CD4-positive, alpha-beta T cell treated with Interleukin-17A for 4 hours (primary cell): ENCODE measurements at places on chromosomes 12 and 14.

GRCh38 chr12:93571365-93571924, 1.0 kb upstream of the SOCS2 start:
- DNase-seq = peak; percentile 67

DNA sequence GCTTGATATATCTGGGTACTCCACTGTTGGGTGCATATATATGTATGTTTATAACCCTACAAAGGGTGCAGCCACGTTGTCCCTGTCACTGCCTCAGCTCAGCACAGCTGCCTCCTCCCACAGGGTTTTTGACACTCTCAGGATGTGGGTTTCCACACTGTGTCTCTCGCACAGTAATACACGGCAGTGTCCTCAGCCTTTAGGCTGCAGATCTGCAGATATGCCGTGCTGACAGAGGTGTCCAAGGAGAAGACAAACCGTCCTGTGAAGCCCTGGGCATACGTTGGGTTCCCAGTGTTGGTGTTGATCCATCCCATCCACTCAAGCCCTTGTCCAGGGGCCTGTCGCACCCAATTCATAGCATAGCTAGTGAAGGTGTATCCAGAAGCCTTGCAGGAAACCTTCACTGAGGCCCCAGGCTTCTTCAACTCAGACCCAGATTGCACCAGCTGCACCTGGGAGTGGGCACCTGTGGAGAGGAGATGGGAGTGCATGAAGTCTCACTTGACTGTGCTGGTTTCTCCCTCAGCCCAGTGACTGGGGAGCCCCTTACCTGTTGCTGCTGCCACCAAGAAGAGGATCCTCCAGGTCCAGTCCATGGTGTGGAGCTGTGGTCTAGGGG, 498.7 kb downstream of the TMEM121 start:
- peak; percentile 61 for DNase-seq

DNA sequence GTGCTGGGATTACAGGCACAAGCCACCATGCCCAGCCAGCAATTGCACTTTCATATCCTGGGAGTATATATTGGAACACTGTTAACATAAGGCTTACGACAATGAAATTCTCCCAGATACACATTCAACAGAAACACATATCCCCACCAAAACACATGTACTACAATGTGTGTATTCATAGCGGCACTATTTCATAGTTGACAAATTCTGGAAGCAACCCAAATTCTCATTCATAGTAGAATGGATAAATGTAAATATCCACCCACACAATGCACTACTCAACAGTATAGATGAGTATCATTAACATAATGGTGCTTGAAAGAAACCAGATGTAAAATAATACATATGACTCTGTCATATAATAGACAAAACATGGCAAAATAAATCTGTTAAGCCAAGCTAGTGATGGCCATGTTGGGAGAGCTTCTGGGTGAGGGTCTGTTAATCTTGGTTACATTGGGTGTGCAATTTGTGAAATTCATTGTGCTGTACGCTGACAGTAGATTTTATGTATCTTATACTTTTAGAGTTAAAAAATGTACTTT, 2.6 kb upstream of the DNAAF2 start:
- no peak for DNase-seq

DNA sequence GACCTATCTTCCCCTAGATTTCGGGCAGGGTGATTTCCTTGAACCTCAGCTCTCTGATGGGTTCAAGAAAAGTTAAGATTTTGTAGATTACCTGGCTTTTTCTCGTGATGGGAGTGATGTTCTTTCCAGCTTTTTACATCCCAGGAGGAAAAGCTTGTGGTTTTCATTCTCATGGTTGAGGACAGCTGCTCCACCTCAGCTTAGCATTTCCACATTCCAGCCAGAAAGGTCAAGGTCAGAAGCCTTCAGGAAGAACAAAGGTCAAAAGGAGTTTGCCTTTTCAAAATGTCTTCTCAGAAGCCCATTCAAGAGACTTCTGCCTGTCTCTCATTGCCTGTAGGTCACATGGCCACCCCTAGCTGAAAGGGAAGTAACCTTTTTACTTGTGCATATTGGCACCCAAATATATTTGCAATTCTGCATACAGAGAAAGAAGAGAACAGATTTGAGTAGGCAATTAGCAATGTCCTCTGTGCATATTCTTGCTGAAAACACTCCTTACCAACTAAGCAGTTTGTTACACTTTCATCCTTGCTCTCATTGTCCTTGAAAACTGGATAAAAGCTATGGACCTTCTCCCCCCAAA, 6.6 kb upstream of the ADGRD1 start:
- no peak for DNase-seq

DNA sequence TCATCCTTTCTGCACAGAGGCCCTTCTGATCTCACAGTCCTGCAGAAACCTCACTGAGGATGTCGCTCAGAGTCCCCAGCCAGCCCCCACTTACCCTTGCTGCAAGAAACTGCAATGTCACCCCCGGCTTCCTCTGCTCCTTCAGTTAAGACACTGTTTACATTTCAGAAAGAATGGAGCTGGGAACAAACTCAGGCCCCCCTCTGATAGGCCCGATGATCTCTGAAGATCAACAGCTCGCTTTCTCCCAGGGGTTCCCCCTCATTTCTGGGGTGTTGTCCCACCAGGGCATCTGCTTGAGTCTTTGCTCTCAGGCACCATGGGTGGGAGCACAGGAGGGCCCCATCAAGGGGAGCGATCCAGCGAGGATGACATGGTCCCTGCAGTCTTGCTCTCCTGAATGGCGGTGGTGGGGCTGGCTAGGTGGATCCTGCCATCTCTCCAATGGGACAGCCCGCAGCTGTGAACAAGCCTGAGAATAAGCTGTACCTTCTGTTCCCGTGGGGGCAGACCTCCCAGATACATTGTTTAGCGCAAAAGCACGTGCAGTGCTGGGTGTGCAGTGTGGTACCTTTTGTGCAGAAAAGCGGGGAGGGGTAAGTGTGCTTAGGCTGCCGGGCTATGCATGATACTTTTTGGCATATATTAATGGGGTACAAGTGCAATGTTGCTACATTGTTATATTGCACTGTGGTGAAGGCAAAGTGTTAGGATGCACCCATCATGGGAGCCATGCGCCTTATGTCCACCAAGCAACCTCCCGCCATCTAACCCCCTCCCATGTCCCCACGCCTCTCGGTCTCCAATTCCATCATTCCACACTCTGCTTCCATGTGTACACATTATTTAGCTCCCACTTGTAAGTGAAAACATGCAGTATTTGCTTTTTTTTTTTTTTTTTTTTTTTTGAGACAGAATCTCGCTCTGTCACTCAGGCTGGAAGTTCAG, 6.7 kb upstream of the NCOR2 start:
- DNase-seq = no peak

DNA sequence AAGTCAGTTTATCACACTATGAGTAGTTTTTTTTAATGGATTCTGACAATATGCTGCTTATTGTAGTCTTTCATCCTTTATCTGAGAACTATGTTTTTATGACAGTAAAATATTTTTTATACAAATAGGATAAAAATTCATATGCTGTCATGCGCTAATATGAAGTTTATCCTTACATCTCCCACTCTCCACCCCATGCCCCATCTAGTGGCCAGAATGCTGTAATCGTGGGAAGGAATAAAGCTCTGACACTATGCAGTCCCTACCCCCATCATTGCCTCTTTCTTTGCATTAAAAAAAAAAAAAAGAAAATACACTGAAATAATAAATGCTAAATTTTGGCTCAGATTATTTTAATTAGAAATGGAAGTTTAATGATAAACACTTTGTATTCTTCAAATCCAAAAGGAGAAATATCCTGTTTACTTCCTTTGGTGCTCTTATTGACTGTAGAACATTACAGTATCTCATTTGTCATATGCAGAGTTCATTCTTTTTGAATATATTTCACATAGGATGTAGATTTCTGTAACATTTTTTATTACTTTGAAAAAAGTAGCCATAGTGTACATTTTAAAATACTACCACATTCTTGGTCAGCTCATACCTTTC, 145.9 kb upstream of the SLCO1C1 start:
- no peak for DNase-seq

GRCh38 chr12:113467142-113467501, 4.5 kb downstream of the LHX5 start:
- DNase-seq = no peak

DNA sequence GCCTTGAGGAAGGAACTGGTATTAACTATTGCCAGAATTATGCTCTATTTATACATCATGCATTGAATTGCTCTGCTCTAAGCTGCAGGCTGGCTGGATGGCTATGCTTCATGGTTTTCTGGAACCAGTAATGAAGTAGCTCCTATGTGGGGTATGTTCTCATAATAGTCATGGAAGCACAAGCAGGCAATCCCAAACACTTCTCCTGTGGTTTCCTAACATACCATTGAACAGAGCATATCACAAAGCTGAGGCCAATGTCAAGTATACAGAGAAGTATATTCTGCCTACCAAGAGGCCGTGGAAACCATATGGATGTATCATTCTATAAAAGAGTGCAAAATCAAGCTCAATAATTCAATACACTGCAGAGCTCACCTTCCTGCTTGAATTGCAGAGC, 1752.4 kb upstream of the FLRT2 start:
- no peak for DNase-seq

DNA sequence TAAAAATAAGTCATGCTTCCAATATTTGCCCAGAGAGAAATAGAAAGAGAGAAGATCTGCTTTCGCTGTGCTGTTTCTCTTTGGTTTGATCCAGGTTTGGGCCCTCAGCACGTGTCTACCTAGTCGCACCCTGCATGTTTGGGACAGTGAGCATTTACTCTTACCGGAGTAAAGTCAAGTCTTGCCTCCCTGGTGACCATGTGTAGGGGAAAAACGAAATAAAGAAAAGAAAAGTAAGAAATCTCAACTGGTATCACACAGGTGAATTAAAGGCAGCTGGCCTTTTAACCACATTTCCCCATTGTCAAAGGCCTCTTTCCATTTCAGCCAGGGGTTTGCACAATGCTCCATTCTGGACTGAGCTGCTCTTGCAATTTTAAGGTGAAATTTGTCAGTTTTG, 619.4 kb downstream of the VRK1 start:
- DNase-seq = no peak

DNA sequence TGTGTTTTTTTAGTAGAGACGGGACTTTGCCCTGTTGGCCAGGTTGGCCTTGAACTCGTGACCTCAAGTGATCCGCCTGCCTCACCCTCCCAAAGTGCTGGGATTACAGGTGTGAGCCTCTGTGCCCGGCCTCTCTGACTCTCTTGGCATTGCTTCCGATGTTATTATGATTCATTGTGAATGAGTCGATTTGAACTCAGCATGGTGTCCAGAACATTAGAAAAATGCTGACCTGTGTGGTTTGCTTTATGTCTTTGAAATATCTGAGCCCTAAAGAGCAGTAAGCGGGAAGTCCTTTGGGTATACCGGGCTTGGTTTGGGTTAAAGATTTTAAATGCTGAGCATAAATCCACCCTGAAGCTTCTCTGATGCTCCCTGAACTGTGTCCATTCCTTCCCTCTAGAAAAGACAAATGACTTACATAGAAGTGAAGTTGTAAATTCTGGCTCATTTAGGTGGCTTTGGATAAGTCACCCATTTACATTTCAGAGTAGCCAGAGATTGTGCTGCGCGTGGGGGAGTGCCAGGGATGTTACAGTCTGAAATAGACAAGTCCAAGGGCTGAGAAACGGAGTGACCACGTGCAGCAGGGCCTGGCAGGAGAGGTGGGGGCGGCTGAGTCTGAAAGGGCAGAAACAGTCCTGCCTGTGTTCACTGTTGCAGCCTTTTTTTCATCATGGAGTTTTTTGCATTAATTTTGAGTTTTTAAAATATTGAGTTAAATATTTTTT, 39.6 kb downstream of the SLC15A4 start:
- no peak for DNase-seq

DNA sequence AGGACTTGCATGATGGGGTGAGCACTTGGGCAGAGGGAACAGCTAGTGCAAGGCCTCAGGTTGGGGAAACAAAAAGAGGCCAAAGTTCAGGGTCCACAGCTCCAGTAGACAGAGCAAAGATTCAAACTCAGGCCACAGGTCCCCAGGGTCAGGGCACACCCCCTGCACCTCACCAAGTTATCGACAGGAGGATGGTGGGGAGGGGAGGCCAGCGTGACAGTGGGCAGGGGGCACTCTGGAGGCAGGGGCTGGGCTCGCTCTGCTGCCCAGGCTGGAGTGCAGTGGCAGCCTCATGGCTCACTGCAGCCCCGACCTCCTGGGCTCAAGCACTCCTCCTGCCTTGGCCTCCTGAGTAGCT, 32.4 kb upstream of the ULK1 start:
- no peak for DNase-seq

DNA sequence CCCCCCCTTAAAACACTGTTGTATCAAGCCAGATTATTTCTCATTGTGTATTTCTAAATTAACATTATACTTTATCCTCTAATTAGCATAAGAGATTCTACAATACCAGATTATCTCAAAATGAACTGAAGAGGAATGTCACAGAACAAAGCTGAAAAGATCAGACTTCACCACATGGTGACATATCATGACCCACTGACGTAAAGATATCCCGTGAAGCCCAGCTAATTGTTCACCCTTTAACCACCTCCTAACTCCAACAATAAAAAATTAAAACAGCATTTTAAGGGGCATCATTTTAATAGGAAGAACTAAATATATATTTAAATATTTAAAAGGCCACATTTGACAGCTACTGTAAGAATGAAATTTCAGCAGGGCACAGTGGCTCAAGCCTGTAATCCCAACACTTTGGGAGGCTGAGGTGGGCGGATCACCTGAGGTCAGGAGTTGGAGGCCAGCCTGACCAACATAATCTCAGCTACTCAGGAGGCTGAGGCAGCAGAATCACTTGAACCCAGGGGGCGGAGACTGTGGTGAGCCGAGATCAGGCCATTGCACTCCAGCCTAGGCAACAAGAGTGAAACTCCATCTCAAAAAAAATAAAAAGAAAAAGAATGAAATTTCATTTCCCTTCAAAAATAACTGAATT, 29.0 kb downstream of the CDK17 start:
- no peak for DNase-seq

DNA sequence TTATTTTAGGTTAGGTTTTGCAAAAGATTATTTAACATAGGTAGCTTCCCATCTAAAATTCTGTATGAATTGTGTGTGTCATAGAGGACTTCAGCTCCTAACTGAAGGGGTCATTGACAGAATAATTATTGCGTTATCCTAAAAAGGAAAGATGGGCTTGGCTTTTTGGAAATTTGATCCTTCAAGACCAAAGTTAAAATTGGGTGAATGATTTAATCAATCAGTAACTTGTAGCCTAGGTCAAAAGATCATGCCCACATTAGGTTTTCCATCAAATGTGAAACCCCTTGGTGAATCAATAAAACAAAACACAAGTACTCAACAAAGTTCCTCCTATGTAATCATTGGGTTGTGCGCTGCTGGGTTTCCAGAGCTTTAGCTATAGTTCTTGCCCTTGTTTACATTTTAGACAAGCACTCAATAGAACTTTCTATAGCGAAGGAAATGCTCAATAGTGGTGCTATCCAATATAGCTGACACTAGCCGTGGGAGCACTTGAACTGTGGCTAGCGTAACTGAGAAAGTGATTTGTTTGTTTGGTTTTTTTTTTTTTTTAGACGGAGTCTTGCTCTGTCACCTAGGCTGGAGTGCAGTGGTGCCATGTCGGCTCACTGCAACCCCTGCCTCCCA, 37.6 kb upstream of the ARHGAP5 start:
- DNase-seq = no peak

DNA sequence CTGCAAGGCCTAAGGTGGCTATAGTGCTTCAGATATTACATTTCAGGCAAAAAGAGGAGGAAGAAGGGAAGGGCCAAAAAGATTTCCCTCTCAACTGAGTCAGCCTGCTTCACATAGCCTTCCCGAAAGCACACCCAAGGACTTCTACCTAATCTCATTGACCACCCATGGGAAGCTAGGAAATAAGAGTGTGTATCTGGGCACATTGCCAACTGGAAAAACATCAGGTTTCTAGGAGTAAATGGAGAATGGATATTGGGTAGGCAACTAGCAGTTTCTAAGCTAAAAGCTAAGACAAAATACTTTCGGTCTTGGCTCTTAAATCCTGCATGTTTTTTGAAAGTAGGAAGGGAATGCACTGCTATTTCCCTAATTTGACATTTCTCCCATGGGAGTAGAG, 221.7 kb upstream of the GRIP1 start:
- no peak for DNase-seq
